ENCODE measurements at places on chromosomes 12 and 14. TPM values are rescaled to one million over a fixed set of nuclear protein-coding genes. Genes with fewer than 3 reads are reported as not detected.

DNA sequence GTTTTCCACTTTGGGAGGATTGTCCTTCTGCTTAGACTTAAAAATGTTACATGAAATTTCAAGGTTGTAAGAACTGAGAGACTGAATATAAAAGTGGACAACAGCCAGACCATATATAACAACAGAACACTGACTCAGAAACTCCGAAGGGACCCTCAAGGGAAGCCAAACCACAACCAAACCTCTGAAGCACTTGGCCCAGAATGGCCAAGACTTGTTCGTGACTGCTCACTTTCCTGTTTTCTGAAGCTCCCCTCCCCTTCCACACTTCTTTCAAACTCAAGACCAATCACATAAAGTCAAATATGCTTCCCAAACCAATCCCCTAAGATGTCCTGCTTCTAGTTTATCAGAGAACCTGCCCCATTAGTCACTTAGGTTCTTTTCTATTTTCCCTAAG is 13.7 kb downstream of the OR6J1 start:
- H3K27me3 ChIP-seq: no peaks in the 10 kb centered on the region
- DNase-seq: no peak
- H3K4me3 ChIP-seq: no peak overlapping the region
- H3K36me3 ChIP-seq: no peaks in the 10 kb centered on the region
- no peaks in the 10 kb centered on the region for H3K4me1 ChIP-seq

GRCh38 chr14:83709116-83709515 is 1820.8 kb upstream of the FLRT2 start:
- DNase-seq: no peak
- H3K4me1 ChIP-seq: no peaks in the 10 kb centered on the region
- no peak overlapping the region for H3K27ac ChIP-seq
- no peaks in the 10 kb centered on the region for H3K36me3 ChIP-seq

MIPOL1 gene
- total RNA-seq: 17.3 TPM

SIX6 gene
- 0.11 TPM for total RNA-seq

DNA sequence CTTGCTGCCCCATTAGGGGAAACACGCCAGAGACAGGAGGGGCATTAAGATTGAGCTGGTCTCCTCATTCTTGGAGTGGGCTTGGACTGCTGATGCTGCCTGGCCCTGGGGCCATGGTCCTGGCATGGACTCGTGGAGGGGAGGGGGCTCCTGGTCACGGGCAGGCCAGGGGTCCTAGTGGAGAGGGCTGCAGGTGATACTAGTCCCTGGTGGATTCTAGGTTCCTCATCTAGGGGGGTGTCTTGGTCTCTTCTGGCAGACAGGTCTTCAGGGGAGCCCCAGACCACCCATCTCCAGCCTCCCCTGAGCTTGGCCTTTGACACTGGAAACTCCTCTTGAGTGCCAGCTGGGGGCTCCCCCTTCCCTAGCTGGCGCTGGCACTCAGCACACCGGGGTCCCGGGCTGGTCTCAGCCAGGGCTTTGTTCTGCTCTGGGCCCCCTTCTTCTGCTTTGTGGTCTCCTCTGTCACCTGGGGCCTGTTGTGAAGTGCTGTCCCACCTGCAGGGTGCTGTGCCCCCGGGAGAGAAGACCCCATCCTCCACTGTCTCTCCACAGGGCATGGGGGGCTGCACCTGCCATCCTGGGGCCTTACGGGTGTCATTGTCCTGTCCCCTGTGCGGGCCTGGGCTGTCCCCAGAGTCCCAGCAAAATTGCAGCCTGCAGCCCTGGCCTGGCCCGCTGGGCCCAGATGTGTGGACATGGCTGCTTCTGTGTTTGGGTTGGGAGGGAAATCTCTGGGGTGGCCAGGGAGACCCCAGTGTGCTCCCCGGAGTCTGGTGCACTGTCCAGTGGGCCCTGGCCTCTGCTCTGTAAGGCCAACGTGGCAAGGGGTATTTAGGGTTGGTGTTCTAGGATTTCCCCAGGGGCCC is 2.3 kb downstream of the KIF26A start:
- H3K4me3 ChIP-seq: peak overlapping the region; percentile 16
- peaks cover 15% of the 10 kb centered on the region for H3K36me3 ChIP-seq
- H3K27me3 ChIP-seq: peaks cover 42% of the 10 kb centered on the region

DNA sequence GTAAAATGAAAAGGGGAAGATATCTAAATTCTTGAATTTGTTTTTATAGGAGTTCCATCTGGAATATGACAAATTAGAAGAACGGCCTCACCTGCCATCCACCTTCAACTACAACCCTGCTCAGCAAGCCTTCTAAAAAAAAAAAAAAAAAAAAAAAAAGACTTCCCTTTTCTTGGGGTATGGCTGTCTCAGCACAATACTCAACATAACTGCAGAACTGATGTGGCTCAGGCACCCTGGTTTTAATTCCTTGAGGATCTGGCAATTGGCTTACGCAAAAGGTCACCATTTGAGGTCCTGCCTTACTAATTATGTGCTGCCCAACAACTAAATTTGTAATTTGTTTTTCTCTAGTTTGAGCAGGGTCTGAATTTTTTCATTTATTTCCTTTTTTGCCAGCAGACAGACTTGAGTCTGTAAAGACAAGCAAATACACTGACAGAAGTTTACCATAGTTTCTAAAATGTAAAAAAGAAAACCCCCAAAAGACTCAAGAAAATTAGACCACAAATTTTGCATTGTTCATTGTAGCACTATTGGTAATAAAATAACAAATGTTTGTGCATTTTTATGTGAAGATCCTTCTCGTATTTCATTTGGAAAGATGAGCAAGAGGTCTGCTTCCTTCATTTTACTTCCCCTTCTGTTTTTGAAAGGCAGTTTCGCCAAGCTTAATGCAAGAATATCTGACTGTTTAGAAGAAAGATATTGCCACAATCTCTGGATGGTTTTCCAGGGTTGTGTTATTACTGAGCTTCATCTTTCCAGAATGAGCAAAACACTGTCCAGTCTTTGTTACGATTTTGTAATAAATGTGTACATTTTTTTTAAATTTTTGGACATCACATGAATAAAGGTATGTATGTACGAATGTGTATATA is 12.1 kb upstream of the KCNMB4 start:
- H3K4me3 ChIP-seq: no peak overlapping the region
- no peak for DNase-seq
- no peak overlapping the region for H3K27ac ChIP-seq
- no peaks in the 10 kb centered on the region for H3K36me3 ChIP-seq

DNA sequence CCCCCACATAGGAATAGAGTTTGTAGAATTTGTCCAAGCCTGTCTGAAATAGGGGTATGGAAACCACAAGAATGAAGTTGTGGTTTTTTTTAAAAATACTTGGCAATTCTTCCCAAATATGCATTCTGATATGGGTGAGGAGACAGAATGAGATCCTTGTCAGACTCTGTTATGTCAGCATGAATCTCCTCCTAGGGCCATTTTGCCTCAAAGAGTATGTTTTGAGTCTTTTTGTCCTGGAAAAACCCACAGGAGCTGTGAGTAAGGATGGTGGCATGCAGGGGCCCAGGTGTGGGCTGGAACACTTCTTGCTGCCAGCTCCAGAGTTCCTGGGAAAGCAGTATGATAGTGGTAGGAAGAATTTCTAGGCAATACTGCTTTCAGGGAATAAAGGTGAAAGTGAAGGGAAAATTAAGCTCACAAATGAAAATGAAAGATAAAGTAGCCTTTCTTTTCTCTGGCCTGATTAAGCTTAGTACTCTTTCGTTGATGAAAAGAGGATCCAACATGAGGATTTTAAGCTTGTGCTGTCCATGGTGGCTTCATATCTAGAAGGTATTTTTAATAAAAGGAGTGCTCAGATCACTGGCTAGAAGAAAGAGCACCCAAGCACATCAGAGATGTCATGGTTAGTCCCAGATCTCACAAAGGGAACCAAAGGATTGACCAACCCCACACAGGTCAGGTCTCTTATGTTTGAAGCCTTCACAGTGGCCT is 130.8 kb downstream of the LLPH start:
- no peak overlapping the region for H3K4me3 ChIP-seq
- H3K36me3 ChIP-seq: no peaks in the 10 kb centered on the region
- H3K27ac ChIP-seq: no peak overlapping the region
- H3K4me1 ChIP-seq: no peaks in the 10 kb centered on the region
- no peak for DNase-seq
- H3K27me3 ChIP-seq: no peaks in the 10 kb centered on the region

DNA sequence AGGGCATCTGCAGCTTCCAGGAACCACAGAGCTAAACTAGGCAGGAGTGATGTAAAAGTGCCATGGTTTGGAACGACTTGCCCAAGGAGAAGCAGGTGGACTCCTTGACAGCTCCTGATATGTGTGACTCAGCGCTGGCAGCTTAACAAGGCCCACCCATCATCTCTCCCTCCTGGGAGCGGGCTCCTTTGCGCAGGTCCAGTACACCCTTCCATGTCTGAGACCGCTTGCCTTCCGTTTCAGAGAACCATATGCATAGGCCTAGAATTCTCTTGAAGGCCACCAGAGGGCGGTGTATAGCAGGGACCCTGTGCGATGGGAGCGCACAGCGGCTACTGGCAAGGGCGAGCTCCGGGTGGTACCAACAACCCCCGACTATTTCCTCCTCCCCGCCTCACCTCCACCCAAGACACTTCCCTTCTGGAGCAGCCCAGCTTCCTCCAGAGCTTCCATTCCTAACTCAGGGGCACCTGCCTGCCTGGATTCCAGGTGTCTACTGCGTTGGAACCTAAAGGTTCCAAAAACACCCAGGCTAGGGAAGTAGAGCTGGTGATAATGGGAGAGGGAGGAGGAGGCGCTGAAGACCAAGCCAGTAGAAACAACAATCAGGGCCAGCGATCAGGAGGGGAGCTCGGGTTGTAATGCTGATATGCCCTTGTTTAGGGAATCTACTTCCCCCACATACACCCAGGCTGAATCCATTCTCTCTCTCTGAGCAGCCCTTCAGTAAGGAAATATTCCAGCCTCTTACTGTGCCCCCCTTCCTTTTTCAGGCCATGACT is 6.3 kb downstream of the DHH start:
- H3K36me3 ChIP-seq: no peaks in the 10 kb centered on the region
- peak overlapping the region; percentile 40 for H3K27ac ChIP-seq
- H3K4me3 ChIP-seq: peak overlapping the region; percentile 18
- DNase-seq: peak; percentile 79

GRCh38 chr12:131327521-131328488 is 374.1 kb downstream of the ADGRD1 start:
- H3K4me3 ChIP-seq: no peak overlapping the region
- H3K27ac ChIP-seq: no peak overlapping the region
